WERI-Rb-1 (cell line): ENCODE measurements at places on chromosomes 5 and 9.

DNA sequence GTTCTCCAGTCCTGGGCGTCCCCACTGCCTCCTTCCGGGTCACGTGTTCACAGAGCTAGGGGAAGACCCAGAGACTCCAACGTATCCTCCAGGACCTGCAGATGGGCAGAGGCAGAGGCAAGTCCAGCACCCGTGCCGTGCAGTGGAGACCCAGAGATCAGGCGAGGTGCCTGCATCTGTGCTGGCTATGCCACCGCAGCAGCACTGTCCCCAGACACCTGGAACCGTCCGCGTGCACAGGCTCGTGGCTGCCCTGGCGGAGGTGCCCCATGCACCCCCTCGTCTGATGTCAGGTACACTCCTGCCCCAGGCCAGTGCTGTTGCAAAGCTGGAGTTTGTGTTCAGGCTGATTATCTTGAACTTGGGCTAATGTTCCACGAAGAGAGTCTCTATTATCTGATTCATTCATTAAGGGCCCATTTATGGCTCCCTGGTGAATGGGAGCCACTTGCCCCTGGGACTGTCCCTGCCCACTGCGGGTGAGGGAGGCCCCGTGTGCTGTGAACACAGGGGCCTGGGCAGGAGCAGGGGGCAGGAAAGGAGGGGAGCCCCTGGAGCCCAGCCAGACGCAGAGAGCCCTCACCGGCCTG, 13.7 kb downstream of the IRX4 start:
- DNase-seq, result no peak

GRCh38 chr5:178246624-178247279, 14.2 kb upstream of the PHYKPL start:
- no peak for DNase-seq

GRCh38 chr9:83714329-83714728, 6.6 kb upstream of the UBQLN1 start:
- no peak for DNase-seq

GRCh38 chr9:131096269-131097125, at the start of gene AIF1L:
Gene AIF1L (plus strand): TSS chr9:131096531. CDS start chr9:131096630, 99 bp downstream.
- peak; percentile 88 for DNase-seq

DNA sequence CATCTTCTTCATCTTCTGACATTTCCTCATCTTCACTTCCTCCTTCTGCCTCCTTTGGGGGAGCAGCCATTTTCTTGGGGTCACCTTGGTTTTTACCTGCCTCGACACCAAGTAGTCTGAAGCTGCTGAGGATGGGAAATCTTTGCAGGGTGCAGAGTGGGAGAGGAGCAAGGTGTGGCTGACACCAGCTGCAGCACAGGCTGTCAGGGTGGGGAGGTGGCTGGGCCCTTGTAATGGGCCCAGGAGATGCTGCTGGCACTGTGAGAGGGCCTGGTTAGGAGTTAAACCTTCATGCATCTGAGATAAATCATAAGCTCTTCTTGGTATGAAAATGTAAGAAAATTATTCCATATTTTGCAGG, 7.7 kb downstream of the RABL6 start:
- no peak for DNase-seq
